ENCODE measurements at places on chromosomes 16 and 17.

GRCh38 chr17:78694805-78695531, 87.1 kb downstream of the CYTH1 start:
- no peak for DNase-seq

- DNase-seq = no peak
Measured at GRCh38 chr17:77321649-77322513, 181.1 kb downstream of the SEC14L1 start.

DNA sequence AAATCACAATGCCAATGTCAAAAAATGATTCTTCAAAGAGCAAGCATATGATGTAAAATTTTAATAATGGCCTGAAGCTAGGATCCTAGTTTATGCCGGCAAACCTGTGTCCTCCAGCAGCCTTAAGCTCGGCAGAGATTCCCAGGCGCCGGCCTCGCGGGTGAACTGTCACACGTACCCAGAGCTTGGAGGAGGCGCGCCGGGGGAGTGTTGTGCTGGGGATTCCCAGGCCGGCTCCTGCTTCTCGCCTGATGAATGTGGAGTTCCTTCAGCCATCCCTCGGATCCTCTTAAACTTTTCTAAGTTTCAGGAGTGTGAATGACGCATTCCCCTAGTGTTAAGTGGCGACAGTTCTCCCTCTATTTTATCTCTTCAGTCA, 19.1 kb upstream of the NTN1 start:
- no peak for DNase-seq

DNA sequence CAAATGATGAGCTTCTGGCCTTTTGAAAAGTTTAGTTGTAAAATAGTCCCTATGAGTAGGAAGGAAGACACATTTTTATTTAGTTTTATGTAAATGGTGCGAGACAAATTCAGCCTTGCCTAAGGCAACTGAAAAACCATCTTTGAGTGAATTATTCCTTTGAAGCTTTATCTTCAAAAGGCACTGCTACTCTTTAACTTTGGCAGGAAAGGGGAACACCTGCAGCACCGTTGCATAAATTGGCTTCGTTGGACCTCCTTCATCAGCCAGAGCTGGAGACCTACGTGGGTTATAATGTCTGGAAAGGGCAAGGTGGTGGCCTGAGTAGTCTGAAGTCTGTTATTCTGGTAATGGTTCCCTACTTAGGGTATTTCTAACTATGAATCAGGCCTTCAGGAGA, 373.5 kb downstream of the KCNJ2 start:
- peak; percentile 88 for DNase-seq

DNA sequence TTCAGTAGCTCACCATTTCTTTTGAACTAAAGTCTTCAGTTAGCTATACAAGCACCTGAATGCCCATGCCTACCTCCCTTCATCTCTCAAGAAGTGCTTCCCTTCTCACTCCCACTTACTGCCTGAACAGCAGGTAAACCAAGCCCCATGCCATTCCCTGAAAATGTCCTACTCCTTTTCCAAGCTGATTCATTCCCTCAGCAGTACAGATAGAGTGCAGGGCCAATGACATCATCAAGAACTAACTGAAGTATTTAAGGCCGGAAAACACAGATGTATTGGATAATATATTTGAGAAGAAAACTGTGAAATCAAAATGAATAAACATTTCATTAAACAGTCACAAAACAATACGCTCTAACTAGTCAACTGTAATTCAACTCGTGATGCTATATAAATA, 478.8 kb upstream of the CDH11 start:
- no peak for DNase-seq

DNA sequence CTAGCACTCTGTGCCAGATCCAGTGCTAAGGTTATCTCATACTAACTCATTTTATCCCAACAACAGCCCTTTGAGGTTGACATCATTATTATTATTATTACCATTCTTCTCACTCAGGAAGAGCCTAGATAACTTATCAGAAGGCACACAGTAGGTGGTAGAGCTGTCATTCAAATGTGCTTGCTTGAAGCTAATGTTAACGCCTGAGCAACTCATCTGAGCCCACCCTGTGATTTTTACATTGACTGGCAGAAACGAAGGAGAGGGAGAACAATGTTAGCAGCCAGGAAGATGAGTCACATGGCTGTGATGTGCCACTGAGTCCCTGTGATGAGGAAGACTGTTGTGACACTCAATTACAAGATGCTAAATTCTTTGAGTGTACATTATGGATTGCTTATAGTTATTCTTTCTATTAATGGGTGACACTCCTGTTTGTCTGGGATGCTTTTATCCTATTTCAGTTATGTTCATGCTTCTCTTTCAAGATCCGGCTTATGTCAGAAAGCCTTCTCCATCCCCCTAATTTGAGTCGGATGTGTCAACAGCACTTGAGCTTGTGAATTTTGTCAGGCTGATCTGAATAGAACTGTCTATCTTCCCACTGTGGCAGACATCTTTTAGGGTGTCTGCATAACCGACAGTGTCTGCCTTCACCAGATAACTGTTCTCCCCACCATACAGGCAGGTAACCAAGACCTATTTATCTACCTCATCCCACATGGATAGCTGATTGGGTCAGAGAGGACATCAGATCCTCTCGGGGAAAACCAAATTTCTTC, 426.4 kb downstream of the CA10 start:
- DNase-seq = no peak

DNA sequence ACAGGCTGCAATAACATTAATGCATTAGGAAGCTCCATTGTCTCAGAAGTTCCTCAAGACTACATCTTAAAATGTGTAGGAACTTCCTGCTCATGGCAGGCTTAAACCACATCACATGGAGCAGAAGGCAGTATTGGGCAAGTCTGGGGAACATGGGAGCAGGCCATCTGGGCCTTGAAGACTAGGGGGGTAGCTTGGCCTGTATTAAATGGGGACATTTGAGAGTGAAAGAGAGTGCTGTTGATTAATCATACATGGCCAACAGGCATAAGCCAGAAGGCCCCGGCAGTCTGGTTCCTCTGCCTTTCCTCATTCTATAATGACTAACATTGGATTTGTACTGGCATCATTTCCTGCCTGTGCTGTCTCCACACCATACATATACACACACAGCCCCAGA, 25.2 kb upstream of the SLC5A11 start:
- DNase-seq = no peak

GRCh38 chr16:630249-630814, 453 bp upstream of the WFIKKN1 start:
- DNase-seq = no peak

DNA sequence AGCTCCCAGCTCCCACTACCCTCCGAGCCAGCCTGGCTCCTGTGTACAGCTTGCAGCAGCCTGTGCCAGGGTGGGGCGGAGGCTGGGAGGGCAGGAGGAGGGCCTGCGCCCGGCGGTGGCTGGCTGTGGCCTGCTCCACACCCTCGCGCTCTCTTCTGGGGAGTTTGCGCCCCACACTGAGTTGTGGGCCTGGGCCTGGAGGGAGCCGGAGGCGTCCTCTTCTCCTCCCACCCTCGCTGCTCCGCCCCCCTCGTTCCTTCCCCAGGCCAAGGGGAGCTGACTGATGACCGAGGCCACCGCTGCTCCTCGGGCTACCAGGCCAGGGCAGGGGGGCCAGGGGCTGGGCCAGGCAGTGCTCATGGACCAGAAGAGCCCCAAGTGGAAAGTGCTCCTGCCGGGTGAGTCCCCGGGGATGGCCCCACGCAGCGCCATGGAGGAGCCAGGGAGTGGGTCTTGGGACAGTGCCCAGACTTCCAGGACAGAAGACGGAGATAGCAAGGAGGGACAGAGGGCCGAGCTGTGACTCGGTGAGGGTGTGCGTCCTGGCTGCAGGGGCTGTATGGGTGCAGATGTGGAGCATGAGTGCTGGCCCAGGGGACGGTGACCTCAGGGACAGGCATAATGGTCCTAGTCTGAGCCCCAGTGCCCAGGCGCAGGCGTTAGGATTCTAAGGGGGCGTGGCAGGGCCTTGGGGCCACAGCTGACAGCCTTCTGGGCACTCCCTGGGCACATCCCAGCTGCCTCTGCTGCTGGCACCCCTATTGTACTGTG, 242.1 kb upstream of the GSE1 start:
- DNase-seq = no peak

Measured in Jurkat, Clone E6-1 (cell line).